ENCODE measurements at places on chromosomes 2 and 18.

GRCh38 chr2:122011493-122012270, 256.2 kb downstream of the TSN start:
- DNase-seq = no peak

DNA sequence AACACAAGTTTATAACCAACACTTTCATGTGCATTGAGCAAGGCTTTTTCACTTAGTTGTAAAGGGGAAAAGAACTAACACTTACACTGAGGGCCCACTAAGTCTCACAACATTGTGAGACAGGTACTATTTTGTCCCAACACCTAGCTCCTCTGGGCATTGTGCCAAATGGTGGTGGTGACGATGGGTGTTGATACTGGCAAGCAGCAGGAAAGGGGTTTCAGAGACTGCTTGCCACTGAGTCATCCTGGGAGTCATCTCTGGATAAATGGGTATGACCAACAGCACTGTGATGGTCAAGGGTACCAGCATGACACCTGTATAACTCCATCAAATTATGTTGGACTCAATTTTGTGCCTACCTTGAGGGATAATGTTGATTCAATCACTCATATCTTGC, 138.8 kb upstream of the ITGA6 start:
- no peak for DNase-seq

- peak; percentile 82 for DNase-seq
Observed at GRCh38 chr2:101961338-101962191, 30.2 kb upstream of the IL1R2 start.

- DNase-seq = no peak
Observed at GRCh38 chr2:234496055-234496834, 636 bp downstream of the ARL4C start.

DNA sequence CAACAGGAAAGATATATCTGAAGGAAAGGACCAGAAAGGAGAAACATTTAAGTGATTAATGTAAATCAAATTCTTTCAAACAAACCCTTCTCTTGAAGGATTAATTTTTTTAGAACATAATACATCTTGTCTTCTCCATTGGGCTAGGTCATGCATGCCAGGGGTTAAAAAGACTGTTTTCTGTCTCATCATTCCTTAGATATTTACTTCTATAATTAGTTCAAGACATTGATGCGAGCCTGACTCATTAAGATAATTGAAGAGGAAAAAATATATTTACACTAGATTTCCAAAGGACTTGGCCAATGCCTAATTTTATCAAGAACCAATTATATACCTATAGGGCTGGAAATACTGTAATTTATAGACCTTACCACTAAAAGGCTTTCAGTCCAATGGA, 166.6 kb upstream of the SETBP1 start:
- DNase-seq = no peak

DNA sequence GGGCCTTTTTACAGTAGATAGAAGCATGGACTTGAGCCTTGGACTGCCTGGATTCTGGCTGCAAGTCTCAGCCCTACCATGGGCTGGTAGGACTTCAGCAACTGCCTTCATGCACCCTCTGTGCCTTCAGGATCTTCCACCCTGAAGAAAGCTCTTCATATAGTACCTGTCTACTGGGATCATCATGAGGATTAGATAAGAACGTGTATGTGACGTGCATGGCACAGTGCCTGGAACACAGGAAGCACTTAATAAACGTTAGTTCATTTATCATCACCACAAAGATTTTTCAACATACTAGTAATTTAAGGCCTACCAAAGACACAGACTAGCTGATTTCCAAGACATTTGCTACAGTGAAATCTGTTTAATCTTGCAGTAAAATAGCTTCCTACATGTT, 53.2 kb upstream of the ITM2C start:
- DNase-seq = no peak

DNA sequence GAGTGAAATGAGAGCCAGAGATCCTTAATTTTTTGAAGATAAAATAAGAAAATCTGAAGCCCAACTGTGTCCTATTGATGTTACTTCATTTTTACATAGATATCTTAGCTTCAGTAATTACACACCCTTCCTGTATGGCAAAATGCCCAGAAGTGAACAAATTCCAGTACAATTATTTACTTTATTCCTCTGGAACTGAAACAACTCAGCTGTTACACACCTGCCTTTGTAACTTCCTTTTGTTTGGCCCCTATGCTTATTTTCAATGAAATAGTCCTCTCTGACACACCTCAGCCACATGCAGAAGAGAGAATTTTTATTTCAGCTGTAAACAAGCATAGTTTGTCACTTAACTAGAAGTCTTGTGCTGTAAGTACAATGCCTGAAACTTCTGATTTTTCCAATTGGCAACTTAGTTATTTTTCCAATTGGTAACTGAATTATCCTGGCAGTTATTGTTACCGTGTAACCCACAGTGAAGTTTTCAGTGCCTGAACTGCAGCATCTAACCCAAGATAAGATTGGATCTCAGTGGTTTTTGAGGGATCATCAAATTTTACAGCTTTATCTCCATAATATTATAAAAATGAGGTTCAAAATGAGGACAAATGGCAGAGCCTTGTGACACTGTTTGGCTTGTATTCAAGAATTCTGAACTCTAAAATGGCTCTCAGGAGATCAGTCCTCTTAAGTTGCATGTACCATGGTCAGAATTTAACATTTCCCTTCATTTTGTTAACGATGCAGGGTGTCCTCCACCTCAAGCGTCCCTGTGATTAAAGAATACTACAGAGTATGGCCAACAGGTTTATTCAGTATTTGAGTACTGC, 82.6 kb downstream of the PKP4 start:
- DNase-seq = no peak

DNA sequence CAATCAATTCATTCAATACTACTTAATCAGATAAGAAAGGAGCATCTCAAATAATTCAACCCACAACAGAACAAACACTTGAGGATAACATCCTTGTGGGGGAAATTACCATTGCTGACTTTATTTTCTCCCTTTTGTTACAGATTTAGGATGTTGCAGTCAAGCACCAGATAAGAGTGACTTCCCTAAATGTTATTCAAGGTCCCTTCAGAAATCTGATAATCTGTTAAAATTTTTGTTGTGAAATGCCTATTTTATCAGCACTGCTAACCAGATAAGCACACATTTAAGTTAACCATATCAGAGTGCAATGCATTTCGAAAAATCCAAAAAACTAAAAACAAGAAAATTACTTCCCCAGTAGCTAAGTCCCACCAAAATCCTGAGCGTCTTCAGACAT, 33.5 kb downstream of the SUMO1 start:
- DNase-seq = no peak

- DNase-seq = no peak
Observed at GRCh38 chr2:168461178-168461941, 5.3 kb downstream of the CERS6 start.

Data from midbrain (tissue), 1 donor.